ENCODE measurements at places on chromosomes 2 and 18. TPM values are rescaled to one million over a fixed set of nuclear protein-coding genes. Genes with fewer than 3 reads are reported as not detected.

The CNDP1 gene
- not detected for total RNA-seq

The REEP1 gene
- total RNA-seq, result 26.4 TPM

The CD8A gene
- total RNA-seq, result 0.45 TPM

DNA sequence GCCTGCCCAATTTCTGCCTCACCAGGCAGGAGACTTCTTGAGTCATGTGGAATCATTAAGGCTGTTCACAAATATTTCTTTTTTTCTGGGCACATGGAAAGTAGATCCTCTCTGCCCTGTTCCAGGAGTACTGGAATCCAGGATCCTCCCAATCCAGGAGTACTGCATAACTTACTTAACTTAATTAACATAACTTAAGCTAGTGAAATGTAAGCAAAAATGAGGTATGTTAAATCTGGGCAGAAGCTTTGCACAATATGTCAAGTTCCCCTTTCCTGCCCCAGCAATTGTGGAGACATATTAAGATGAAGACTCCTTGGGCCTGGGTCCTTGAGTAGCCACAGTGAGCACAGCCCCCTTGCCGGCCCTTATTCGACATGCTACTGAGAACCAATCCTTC lies 3.2 kb downstream of the CD207 start:
- no peak for DNase-seq
- no peaks in the 10 kb centered on the region for H3K27me3 ChIP-seq
- no peak overlapping the region for H3K4me3 ChIP-seq
- H3K27ac ChIP-seq, result no peak overlapping the region
- no peaks in the 10 kb centered on the region for H3K36me3 ChIP-seq
- peaks cover 44% of the 10 kb centered on the region for H3K4me1 ChIP-seq

DNA sequence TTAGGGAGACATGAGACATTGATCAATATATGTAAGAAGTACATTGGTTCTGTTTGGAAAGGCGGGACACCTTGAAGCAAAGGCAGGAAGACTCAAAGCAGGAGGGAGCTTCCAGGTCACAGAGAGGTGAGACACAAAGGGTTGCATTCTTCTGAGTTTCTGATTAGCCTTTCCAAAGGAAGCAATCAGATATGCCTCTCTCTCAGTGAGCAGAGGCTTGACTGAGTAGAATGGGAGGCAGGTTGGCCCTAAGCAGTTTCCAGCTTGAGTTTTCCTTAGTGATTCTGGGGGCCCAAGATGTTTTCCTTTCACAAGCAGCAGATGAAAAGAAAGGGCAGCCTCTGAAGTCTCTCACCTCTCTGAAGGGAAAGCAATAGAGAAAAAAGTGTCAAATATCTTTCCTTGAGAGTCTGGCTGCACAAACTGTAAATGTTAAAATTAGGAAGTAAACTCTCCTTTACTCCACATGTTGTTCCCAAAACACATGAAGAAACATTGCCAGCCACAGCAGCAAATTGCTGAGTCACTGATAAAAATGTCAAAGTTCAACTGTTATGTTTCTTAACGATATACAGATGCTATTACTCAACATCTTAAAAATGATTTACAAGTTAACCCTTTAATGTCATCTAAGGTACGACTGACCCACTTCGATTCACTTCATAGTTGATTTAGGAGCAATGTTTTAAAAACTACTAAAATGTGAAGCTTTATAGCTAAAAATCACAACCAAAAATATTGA lies 40.3 kb downstream of the CYB5A start:
- H3K4me1 ChIP-seq, result peaks cover 44% of the 10 kb centered on the region
- H3K27ac ChIP-seq, result no peak overlapping the region
- no peaks in the 10 kb centered on the region for H3K27me3 ChIP-seq
- no peak overlapping the region for H3K4me3 ChIP-seq
- peaks cover 21% of the 10 kb centered on the region for H3K36me3 ChIP-seq

The FOXD4L1 gene
- total RNA-seq, result not detected

- H3K27ac ChIP-seq, result peak overlapping the region; percentile 98
- H3K27me3 ChIP-seq, result no peaks in the 10 kb centered on the region
These were observed 580 bp upstream of the NDUFV2 start for GRCh38 chr18:9101730-9102507.

- no peak overlapping the region for H3K27ac ChIP-seq
- no peak for DNase-seq
- H3K36me3 ChIP-seq, result no peaks in the 10 kb centered on the region
- no peaks in the 10 kb centered on the region for H3K27me3 ChIP-seq
- no peak overlapping the region for H3K4me3 ChIP-seq
These were observed 91.6 kb upstream of the TTC39C start for GRCh38 chr18:23922939-23923338.

The PLEK gene
- total RNA-seq, result 1.1 TPM

The VWA3B gene
- total RNA-seq, result 0.41 TPM

The ICOS gene
- total RNA-seq, result 0.08 TPM

DNA sequence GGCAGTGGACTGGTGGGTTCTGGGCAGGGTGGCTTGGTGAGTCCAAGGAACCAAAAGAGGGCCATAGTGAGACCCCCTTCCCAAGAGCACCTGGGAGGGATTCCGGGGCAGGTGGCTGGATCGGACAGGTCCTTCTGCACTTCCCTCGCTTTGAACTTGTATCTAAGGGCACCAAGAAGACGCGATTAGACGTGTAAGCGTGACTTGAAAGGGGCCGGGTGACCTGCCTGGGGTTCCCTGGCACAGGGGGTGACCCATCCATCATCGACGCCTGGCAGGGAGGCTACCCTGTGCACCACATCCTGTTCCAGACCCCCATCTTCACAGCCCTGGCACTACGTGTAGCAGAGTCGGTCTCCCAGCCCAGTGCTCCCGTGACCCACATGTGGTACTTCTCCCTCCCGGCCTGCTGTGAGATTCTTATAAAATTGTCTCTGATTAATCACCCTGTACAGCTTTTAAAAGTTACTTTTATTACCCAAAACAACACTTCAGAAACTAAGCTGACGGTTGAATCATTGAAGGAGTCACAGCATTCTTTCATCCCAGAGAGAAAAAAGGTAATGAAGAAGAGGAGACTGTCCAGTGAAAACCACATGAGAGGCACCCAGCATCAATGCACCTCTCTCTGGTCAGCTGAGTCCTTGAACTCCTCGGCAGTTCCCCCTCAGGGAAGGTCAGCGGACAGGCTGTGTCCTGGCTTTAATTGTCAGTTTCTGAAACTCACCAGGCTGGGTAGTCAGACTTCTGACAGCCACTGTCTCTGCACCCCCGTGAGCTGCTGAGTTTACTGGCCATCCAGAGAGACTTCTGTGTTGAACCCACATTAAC lies 13.0 kb downstream of the SH3BP4 start:
- peaks cover 32% of the 10 kb centered on the region for H3K4me1 ChIP-seq
- H3K36me3 ChIP-seq, result no peaks in the 10 kb centered on the region
- no peaks in the 10 kb centered on the region for H3K27me3 ChIP-seq
- no peak overlapping the region for H3K4me3 ChIP-seq
- DNase-seq, result no peak

The VWC2L gene
- total RNA-seq, result not detected

All from heart right ventricle (tissue), 16 donors.